T follicular helper cell (primary cell): ENCODE measurements at places on chromosomes 2 and 18.

- DNase-seq = no peak
These were observed 601 bp downstream of the WDR35 start for GRCh38 chr2:19989342-19989666.

DNA sequence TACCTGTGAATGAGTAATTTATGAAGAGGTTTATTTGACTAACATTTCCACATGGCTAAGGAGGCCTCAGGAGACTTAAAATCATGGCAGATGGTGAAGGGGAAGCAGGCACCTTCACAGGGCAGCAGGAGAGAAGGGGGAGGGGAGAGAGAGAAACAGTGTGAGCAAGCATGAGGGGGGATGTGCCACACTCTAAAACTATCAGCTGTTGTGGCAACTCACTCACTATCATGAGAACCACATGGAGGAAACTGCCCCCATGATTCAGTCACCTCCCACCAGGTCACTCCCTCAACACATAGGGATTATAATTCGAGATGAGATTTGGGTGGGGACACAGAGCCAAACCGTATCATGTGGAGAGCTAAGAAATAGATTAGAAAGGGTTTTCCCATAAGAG lies 309.0 kb downstream of the RDH14 start:
- DNase-seq = no peak

DNA sequence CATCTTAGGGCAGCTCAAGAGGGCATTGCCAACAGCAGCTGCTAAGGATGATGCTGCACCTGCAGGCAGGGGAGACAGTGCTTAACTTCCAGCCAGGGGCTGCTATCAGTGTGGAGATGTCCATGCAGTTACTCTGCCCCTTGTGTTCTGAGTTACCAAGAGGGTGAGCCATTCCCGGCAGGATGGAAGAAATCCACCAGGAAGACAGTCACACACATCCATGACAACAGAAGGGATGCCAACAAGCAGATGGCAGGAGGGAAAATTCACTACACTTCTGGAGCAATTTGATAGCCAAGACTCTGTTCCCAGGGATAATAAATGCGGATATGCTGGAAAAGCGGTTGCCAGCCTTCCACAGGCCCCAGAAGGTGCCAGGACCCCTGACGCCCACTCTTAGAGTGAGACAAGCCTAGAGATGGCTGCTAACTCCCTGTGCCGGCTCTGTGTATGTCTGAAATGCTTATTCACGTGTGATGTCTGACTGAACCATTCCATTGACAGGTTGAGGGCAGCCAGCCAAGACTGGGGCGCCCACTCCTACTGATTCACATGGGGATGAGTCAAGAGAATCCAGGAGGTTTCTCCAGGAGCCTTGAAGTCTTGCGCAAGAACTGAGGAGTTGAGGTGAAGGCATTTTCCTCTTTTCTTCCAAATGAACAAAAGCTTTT lies 24.5 kb downstream of the LOXHD1 start:
- DNase-seq = no peak

DNA sequence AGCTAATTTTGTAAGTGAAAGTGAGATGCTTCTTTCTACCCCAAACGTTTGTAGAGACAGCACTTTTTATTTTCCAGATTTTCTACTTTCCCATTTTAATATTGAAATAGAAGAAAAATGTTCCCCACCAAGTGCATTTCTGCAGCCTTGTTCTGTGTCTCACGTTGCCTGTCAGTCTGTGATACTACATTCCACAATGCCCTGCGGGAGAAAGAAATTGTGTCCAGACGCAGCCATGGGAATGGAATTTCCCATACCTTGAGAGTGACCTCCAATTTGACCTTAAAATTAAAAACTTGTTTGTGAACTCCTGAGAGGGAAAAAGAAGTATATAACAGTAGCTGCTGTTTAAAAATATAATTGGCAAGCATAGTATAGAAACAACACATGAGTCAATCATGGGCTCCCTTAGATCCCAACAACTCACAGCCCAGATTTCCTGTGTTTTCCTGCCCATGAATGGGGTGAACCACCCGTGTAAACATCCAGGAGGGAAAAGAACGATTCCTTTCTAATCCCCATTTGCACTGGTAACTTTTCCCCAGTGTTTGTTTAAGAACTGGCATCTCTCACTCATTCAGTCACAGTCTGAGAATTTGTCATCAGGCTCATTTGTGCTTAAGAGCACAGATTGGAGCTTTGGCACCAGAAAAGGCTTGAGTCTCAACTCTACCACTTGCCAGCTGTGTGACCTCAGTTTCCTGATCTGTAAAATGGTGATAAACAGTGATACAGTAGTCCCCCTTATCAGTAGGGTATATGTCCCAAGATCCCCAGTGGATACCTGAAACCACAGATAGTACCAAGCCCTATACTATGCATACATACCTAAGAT lies 166.1 kb upstream of the ZNF521 start:
- DNase-seq = no peak

- DNase-seq = no peak
These were observed 559 bp downstream of the TMEM37 start for GRCh38 chr2:119431976-119432850.

DNA sequence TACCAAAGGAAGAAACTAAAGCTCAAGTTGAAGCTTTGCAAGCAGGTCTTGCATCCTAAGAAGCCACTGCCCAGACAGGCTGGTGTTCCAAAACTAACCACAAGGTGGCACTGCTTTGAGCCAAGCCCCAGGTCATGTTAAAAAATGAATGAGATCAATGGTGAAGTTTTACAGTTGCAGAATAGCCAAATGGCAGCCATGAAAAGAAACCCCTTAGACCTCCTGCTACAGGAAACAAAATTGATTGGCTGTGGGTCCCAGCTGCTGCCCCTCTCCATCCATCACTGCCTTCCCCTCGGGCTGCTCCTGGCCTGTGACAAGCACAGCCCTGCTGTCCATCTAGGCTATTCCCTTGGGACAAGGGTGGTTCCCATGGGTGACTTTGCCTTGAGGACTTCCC lies 20.7 kb upstream of the MREG start:
- peak; percentile 62 for DNase-seq

DNA sequence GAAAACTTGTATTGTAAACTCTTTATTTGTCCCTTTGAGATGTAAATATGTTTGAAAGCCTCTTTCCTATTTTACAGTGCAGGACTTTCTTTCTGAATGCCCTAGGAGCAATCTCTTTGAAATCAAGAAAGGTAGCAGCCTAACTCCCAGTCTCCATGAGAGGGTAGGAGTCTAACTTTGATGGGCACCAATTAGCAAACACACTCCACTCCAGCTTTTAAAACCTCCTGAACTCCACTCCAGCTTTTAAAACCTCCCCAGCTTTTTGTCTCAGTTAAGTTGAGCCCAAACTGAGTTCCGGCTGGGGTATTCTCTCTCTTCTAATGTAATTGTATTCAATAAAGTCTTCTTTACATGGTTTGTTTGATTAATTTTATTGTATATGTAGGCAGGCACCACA lies 493.7 kb upstream of the CDH7 start:
- DNase-seq = no peak

DNA sequence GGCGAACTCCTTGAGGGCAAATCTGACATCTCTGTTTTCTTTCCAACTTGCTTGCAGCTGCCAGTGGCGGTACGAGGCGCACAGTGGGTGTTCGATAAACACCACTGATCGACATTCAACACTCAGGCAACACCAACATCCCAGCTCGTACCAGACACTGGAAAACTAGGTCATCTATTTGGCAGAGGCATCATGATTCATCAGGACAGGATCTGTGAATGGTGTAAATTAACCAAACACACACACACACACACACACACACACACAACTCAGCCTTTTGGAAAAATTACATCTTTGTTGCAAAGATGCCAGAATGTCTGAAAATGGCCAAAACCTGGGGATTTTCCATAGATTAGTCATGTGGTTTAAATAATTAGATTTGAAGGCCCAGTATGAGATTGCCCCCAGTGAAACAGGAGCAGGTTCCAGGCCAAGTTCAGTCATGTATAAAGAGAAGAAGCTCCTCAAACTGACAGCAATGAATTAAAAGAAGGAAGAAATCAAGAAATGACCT lies 150.5 kb upstream of the NCKAP5 start:
- DNase-seq = no peak

GRCh38 chr2:198098918-198099317 lies 294.5 kb downstream of the PLCL1 start:
- DNase-seq = no peak

DNA sequence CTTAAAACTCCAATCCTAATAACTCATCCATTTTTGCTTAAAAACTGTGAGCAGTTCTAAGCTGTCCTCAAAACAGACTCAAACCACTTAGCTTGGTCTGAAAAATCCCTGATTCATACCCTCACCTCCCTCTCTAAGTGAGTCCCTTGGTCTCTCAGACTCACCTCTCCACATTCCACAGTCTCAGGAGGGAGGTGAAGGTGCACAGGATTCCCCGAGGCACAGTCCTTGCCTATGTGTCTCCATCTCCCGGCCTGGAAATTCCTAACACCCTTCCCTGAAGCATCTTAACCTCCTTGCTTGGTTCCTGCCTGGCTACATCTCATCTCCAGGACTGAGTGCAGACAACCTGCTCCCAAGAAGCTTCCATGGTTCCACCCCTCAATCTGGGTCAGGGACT lies 45.0 kb downstream of the CYRIA start:
- DNase-seq = no peak

- peak; percentile 24 for DNase-seq
These were observed 582 bp upstream of the ZAP70 start for GRCh38 chr2:97712693-97713295.

- DNase-seq = no peak
These were observed 376.2 kb upstream of the RND3 start for GRCh38 chr2:150863691-150864090.

DNA sequence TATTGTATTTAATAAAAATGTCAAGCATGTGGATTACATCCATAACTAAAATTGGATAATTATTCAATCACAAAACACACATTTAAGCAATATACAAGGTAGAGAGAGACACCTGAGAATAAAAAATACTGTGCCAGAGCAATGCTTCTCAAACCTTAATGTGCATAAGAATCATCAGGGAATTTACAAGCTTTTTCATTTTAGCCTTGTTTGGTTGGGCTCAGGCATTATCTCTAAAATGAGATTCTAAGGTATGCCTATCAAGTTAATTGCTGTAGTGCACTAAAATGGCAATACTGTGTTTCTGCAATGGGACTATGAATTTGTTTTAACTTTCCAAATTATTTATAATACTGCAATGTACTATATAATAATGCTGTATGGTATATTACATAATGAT lies 983 bp downstream of the MOB1A start:
- DNase-seq = no peak

- DNase-seq = no peak
These were observed 842 bp upstream of the CKAP2L start for GRCh38 chr2:112765251-112765650.

- DNase-seq = no peak
These were observed 28.0 kb upstream of the NPAS2 start for GRCh38 chr2:100791936-100792308.
